Adipocyte (in vitro differentiated cells): ENCODE measurements at places on chromosomes 7 and 10.

- no peak for DNase-seq
Measured at GRCh38 chr10:5910323-5911100, 20.5 kb downstream of the FBH1 start.

GRCh38 chr7:132906193-132906835 lies 175.6 kb downstream of the CHCHD3 start:
- DNase-seq: no peak

- peak; percentile 18 for DNase-seq
Measured at GRCh38 chr7:139647814-139648390, 124.4 kb downstream of the CLEC2L start.

GRCh38 chr7:71652510-71652909 lies 520.6 kb downstream of the GALNT17 start:
- DNase-seq: no peak

DNA sequence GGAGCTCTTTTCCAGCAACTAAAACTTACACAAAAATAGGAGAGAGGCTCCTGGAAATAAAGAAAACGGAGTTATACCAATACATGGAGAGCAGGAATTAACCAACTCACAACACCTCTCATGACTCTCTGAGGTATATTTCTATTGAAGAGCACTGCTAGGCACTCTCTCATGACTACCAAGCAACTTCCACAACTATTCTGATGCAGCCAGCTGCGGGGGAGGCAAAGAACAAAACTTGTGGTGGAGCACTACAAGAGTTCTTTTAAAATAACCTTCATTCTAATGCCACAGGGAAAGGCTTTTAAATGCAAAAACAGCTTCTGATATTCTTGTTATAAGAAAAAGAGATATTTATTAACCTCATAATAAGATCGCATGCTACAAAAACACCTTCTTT lies 140.7 kb downstream of the SLC25A13 start:
- no peak for DNase-seq

GRCh38 chr10:15760681-15761080 lies 41.0 kb upstream of the ITGA8 start:
- no peak for DNase-seq

DNA sequence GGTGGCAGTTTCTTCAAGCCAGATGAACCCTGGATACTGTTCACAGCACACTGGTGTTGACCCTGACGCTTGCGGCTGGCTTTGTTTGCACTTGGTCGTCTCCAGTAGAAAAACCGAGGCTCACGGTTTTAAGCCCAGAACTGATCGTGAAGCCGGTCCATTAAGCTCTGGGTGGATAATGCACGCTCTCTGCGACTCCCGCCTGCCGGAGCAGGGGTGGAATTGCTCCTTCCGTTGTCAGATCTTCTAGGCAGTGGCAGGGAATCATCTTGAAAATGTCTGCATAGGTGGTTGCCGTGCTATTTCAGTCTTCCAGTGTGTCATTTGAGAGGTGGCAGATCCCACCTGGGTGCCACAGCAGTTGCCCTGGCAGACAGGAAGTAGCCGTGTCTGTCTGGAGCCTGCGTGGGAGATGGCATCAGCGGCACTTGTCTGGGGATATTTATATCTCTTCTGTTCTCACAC lies 35.9 kb upstream of the AP5Z1 start:
- no peak for DNase-seq

GRCh38 chr7:111393011-111393754 lies 169.1 kb downstream of the IMMP2L start:
- DNase-seq: peak; percentile 37

DNA sequence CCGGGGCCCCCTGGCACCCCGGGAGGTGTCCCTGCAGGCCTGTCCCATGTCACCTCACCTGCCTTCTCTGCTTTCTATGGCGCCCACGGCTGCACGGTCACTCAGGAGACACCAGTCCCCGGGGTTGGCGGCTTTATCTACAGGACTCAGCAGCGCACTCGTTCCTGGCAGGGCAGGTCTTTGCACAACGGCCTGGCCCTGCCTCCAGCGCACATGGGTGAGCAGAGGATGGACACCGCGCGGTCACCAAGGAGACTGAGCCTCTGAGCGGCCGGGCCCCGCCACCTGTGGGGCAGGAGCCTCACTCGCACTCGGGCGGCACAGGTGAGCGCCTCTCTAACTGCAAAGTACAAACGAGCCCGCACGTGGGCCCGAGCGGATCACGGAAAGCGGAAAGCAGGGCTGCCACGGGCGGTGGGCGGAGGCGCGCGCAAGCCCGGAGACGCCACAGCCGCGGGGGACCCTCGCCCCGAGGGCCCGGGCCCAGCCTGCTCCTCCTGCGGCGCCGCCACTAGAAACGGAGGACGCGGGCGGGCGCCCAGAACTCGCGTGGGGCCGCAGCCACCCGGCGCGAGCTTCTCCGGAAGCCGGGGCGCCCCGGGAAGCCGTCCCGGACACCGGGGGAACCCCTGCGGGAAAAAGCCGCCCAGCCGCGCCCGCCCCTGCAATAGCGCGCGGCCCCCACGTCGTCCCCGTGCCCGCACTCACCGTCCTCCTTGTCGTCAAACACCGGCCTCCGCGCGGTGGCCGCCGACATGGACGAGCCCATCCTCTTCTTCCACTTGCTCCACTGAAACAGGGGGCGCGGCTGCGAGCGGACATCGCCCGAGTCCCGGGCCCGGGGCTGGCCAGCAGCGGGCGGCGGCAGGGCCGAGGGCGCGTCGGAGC lies 642 bp downstream of the STK32C start:
- no peak for DNase-seq

DNA sequence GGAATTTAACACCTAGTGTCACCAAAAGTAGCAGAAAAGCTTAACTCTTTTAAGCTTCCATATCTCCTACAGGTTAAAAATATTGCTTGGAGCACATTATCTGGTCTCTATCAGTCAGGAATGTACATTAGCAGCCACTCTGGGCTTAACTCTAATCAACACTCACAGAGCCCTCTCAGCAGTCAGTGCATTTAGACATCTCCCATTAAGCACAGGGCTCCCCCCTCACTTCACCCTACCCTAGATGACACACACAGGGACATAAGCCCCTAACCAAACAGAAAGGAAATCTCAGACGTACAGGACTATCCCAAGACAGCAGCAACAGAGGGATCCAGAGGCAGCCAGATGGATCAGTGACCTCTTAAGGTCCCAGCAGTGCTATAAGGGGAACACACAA lies 26.4 kb downstream of the FBXW4 start:
- no peak for DNase-seq
